Heart right ventricle (tissue), 16 donors: ENCODE measurements at places on chromosomes 2 and 18. TPM values are rescaled to one million over a fixed set of nuclear protein-coding genes. Genes with fewer than 3 reads are reported as not detected.
A peak's percentile ranks its signal among the peaks of the same experiment; 100 is the strongest.

The IL36G gene
- not detected for total RNA-seq

DNA sequence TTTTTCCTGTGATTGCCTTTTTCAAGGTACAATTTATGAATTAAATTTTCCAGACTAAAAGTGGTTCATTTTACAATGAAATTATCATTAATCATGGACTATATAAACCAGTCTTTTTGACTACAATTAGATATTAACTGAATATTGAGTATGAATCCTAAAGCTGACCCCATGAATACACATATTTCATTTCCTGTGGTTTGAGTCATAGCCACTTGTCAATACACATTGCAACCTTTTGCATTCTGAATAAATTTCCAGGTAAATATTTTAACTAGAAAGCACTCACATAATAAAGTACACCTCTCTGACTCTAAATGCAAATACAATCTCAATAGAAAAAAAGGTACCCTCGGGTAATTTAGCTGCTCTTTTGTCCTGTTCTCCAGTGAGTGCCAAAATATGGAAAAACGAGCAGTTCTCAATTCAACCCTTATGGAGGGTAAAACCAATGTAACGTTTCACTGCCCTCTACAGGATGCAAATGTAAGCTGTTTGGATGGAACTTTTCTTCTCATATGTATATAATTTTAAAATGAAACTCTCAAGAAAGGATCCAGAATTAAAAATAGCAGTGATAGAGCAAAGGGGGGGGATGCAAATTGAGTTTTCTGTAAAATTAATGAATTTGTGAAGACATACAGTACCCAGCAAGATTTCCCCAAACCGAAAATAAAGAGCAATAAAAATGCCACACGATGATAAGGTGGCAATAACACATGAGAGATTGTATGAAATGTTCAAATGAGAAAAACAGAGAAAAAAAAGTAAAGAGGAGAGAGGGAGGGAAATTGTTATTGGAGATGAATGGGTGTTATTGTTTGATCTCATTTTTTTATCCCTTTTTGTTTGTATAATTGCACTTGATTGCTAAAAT, 1795.7 kb upstream of the PIK3C3 start:
- no peaks in the 10 kb centered on the region for H3K27me3 ChIP-seq
- DNase-seq: no peak
- no peaks in the 10 kb centered on the region for H3K36me3 ChIP-seq
- no peaks in the 10 kb centered on the region for H3K4me1 ChIP-seq
- H3K27ac ChIP-seq: no peak overlapping the region

- peaks cover 7% of the 10 kb centered on the region for H3K4me1 ChIP-seq
- no peak overlapping the region for H3K4me3 ChIP-seq
- H3K36me3 ChIP-seq: no peaks in the 10 kb centered on the region
- peaks cover 97% of the 10 kb centered on the region for H3K27me3 ChIP-seq
- H3K27ac ChIP-seq: no peak overlapping the region
Measured at GRCh38 chr2:45166229-45166890, 157.1 kb upstream of the SIX2 start.

- H3K4me1 ChIP-seq: peaks cover 11% of the 10 kb centered on the region
- no peak overlapping the region for H3K4me3 ChIP-seq
Measured at GRCh38 chr2:31255911-31256571, 22.1 kb downstream of the EHD3 start.

The C2orf80 gene
- not detected for total RNA-seq

The INHBB gene
- total RNA-seq: 1.6 TPM

DNA sequence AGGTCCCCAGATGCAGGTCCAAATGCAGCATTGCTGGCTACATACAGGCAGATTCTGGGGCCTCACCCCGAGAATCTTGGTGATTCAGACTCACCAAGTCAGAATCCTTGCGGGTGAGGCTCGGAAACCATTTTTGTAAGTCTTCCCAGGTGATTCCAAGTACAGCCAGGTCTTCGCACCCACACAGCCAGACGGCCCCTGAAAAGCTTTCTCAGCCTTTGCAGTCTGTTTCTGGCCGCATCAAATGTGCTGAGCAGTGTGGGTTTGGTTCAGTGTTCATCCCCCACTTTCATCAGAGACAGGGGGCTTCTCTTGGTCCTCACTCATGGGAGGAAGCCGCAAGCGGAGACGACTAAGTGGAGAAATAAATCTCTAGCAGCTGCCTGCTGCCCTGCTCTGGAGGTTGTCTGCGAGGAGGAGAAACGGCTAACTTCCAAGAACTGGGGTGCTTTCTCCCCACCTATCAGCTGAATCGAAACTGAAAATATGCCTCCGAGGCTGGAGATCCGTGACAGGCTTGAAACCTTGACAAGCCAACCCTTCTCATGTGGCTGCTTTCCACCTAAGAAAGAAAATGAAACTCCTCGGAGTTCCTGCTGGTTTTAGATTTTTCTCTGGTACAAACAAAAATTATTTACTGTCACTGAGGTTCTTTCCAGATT, 8.9 kb upstream of the TMEM185B start:
- H3K27me3 ChIP-seq: no peaks in the 10 kb centered on the region
- H3K36me3 ChIP-seq: no peaks in the 10 kb centered on the region
- H3K4me3 ChIP-seq: peak overlapping the region; percentile 47
- H3K27ac ChIP-seq: peak overlapping the region; percentile 64
- DNase-seq: no peak

The CFC1 gene
- total RNA-seq: not detected

The KCNJ13 gene
- total RNA-seq: not detected

The RASGRP3 gene
- total RNA-seq: 60.6 TPM

DNA sequence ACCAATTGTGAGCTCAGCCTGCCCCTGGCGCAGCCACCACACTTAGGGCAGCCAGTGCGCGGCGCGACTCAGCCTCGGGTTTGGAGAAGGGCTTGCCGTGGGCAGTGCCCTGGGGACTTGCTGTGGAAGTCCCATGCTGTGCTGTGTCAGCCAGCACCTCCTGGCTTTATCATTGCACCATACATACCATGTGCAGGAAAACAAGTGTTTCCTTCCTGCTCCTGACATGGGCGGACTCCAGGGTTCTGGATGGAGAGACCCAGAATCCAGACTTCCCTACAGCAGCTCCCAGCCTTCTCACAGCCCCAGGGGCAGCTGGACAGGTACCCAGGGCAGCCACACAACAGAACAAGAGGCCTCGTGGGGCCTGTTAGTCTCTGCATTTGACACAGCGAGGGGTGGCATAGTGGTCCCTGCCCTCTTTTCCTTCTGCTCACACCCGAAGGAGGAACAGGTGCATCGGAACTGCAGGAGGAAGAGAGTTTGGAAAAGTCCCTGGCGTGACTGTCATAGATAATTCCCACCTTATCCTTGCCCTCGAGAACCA, 54.2 kb downstream of the SDC1 start:
- H3K27ac ChIP-seq: no peak overlapping the region
- no peaks in the 10 kb centered on the region for H3K4me1 ChIP-seq
- H3K4me3 ChIP-seq: no peak overlapping the region
- no peaks in the 10 kb centered on the region for H3K36me3 ChIP-seq
- DNase-seq: no peak

The SERPINB4 gene
- not detected for total RNA-seq

GRCh38 chr2:238155761-238156694, 2.7 kb upstream of the ERFE start:
- H3K27me3 ChIP-seq: peaks cover 28% of the 10 kb centered on the region
- H3K4me1 ChIP-seq: peaks cover 3% of the 10 kb centered on the region
- no peaks in the 10 kb centered on the region for H3K36me3 ChIP-seq

DNA sequence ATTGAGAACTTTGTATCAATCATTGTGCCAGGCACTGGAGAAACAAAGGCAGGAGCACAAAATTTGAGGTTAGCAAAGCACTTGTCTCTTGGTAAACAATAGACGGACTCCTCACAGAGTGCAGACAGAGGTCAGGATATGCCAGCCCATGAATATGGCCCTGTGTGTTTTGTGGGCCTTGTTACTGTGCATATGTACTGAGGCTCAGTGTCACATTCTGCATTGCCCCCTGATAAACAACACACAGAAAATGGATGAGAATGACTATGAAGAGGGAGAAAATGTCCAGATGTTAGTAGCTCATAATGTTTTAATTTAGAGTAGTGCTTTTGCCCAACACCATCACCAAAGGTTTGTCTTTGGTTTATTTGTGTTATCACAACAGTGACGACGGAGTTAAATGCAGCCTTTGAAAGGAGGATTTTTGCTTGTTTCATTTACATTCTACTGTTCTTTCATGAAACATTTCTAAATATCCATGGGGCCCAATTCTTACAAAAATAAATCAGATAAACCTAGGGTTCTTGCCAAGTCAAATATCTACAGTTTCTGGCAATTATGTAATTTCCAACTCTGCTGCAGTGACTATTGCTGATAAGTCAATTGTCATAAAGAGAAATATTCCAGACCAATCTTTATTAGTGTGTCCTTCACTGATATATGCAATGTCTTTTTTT, 14.6 kb upstream of the NT5C1B start:
- H3K27ac ChIP-seq: no peak overlapping the region
- peaks cover under 1% of the 10 kb centered on the region for H3K4me1 ChIP-seq
- H3K4me3 ChIP-seq: no peak overlapping the region
- DNase-seq: no peak
- no peaks in the 10 kb centered on the region for H3K36me3 ChIP-seq
- no peaks in the 10 kb centered on the region for H3K27me3 ChIP-seq

GRCh38 chr2:239726091-239726591, 299.0 kb downstream of the NDUFA10 start:
- DNase-seq: no peak
- H3K36me3 ChIP-seq: no peaks in the 10 kb centered on the region
- H3K4me3 ChIP-seq: no peak overlapping the region
- H3K27me3 ChIP-seq: no peaks in the 10 kb centered on the region

The THSD7B gene
- 0.39 TPM for total RNA-seq

DNA sequence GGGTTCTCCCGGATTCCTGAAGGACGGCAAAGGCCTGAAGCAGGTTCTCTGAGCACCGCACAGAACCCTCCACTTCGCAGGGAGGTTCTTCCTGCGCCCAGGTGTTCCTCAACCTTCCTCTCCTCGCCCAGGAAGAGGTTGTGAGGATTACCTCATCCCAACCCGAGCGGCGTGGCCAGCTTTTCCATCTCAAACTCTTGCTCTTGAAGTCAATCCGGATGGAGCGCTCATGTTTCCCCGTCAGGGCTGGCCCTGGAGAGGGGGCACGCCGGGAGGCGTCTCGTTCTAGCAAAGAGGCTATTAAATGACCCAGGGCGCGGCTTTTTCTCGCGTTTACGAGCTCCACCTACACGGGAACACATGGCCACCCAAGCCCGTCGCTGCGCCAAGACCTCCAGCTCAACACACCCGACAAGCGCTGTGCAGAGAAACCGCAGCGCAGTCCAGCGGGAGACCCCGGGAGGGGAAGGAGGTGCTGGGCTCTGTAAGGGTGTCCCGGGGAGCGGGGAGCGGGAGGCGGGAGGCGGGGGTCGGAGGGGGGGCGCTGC, 540 bp upstream of the RAB10 start:
- no peak for DNase-seq
- no peaks in the 10 kb centered on the region for H3K27me3 ChIP-seq
- H3K4me1 ChIP-seq: peaks cover 37% of the 10 kb centered on the region
- peak overlapping the region; percentile 96 for H3K27ac ChIP-seq
- H3K4me3 ChIP-seq: peak overlapping the region; percentile 88
- no peaks in the 10 kb centered on the region for H3K36me3 ChIP-seq

DNA sequence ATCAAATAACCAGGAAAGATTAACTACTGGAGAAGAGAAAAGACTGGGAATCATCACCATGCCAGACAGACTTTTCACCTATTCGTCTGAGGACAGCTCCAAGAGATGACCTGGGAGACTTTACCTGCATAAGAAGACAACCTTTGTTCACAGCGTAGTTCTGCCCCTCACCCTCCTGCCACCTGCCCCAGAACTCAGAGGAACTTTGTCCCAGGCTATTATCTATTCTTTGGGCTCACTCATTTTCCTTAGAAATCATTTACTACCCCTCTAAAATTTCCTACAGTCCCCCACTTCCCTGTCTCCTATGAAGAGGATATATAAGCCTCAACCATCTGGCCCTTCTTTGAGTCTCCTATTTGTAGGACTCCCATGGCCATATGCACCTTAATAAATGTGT, 19.3 kb upstream of the COPS8 start:
- H3K36me3 ChIP-seq: no peaks in the 10 kb centered on the region
- H3K4me3 ChIP-seq: no peak overlapping the region
- H3K4me1 ChIP-seq: no peaks in the 10 kb centered on the region
- no peak overlapping the region for H3K27ac ChIP-seq
- no peaks in the 10 kb centered on the region for H3K27me3 ChIP-seq

- DNase-seq: no peak
- H3K4me3 ChIP-seq: no peak overlapping the region
- no peaks in the 10 kb centered on the region for H3K36me3 ChIP-seq
- no peak overlapping the region for H3K27ac ChIP-seq
- H3K4me1 ChIP-seq: no peaks in the 10 kb centered on the region
Measured at GRCh38 chr2:128457006-128457604, 138.4 kb upstream of the HS6ST1 start.

The GLB1L gene
- 2.9 TPM for total RNA-seq

GRCh38 chr18:9906481-9906880, 7.3 kb upstream of the VAPA start:
- no peaks in the 10 kb centered on the region for H3K36me3 ChIP-seq
- H3K27me3 ChIP-seq: no peaks in the 10 kb centered on the region
- no peak overlapping the region for H3K4me3 ChIP-seq

The SRD5A2 gene
- not detected for total RNA-seq

GRCh38 chr18:58310517-58310916, 266.5 kb downstream of the NEDD4L start:
- H3K4me3 ChIP-seq: no peak overlapping the region
- peak; percentile 42 for DNase-seq
- peaks cover 56% of the 10 kb centered on the region for H3K4me1 ChIP-seq
- H3K27me3 ChIP-seq: no peaks in the 10 kb centered on the region
- H3K27ac ChIP-seq: peak overlapping the region; percentile 81

DNA sequence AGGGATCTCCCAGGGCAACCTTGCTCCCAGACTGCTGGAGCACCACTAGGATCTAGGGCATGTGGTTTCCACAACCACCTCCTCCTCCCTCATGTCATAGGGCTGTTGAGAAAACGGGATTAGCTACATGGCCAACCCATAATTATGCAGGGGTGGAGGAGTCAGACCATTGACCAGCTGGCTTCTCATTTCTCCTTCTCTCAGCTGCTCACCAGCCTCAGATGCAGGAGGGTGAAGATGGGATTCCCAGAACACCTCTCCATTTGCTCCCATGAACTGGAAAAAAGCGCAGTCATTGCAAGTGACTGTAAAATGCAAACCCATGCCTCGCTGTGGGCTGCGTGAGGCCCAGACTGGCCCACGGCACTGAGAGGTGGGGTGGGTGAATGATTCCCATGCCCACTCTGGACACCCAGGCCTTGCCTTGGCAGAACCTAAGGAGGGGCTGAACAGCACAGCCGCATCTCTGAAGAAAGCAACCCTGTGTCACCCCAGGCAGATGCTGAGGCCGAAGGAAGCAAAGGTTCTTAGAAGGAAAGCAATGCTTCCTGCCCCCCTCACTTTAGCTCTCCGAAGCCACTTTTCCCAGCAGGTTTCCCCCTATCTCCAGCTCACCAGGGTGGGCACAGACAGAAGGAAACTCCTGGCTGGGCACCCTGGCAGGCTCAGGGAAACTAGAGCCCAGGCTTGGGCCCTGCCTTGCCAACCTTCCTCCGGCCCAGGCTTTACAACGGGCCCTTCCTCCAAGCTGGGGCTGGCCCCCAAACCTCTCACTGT, 69.6 kb upstream of the RTN4 start:
- H3K27ac ChIP-seq: peak overlapping the region; percentile 30
- H3K4me1 ChIP-seq: peaks cover 34% of the 10 kb centered on the region
- DNase-seq: no peak
- H3K36me3 ChIP-seq: no peaks in the 10 kb centered on the region
- H3K4me3 ChIP-seq: no peak overlapping the region

- peaks cover 18% of the 10 kb centered on the region for H3K27me3 ChIP-seq
- DNase-seq: peak; percentile 79
- peaks cover 8% of the 10 kb centered on the region for H3K4me1 ChIP-seq
- H3K4me3 ChIP-seq: peak overlapping the region; percentile 39
- H3K36me3 ChIP-seq: no peaks in the 10 kb centered on the region
Measured at GRCh38 chr2:74715081-74715791, 61.2 kb downstream of the SEMA4F start.

- H3K4me3 ChIP-seq: no peak overlapping the region
- DNase-seq: no peak
- peaks cover 4% of the 10 kb centered on the region for H3K4me1 ChIP-seq
- H3K27ac ChIP-seq: no peak overlapping the region
Measured at GRCh38 chr2:131048641-131049040, 44.6 kb downstream of the FAM168B start.
